Right cardiac atrium (tissue), 5 donors: ENCODE measurements at places on chromosomes 11 and 22. TPM values are rescaled to one million over a fixed set of nuclear protein-coding genes. Genes with fewer than 3 reads are reported as not detected.

- DNase-seq, result no peak
Observed at GRCh38 chr11:62105667-62106191, 18.1 kb upstream of the INCENP start.

DNA sequence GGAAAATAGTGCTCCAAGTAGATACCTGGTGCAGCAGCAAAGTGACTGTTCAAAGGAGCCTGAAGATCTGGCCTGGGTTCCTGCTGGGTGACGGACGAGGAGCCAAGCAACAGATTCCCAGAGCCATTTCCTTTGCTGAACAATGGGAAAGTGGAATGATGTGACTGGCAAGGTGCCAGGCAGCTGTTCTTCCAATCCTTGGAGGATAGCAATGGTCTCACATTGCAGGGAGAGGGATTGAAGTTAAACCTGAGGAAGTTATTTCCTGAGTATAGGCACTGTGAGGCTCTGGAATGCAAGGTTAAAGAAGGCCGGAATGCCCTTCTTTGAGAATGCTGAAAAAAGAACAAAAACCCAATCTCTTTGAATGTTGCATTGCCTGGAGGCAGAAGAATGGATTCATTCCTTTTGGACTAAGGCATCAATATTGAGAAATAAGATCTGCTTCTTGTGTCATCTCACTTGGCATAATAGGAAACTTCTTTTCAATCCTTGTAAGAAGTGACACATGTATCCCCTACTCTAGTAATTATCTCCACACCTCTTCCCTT is 223.8 kb downstream of the BLID start:
- DNase-seq, result peak; percentile 65

GRCh38 chr11:110095554-110095953 is 2.4 kb downstream of the ZC3H12C start:
- no peak for DNase-seq

DNA sequence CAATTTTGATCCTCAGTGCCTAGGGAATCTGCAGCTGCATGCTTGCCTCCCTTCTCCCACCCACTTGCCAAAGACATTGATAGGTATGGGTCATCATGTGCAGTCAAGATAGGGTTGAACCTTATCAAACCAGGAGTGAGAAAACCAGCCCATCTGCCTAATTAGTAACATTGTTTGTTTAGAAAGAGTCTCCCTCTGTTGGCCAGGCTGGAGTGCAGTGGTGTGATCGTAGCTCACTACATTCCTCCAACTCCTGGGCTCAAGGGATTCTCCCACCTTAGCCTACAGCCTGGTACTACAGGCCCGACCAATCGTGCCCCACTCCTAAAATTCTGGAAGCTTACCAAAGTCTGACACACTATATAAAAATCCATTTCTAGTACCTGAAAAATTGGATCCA is 4.6 kb downstream of the C11orf71 start:
- no peak for DNase-seq

Gene MYO18B
- 96.3 TPM for polyA plus RNA-seq

GRCh38 chr11:134125507-134125906 is 56.6 kb downstream of the JAM3 start:
- no peak for DNase-seq

Gene SPON1
- 12.6 TPM for polyA plus RNA-seq

Gene TENM4
- polyA plus RNA-seq, result 0.41 TPM

DNA sequence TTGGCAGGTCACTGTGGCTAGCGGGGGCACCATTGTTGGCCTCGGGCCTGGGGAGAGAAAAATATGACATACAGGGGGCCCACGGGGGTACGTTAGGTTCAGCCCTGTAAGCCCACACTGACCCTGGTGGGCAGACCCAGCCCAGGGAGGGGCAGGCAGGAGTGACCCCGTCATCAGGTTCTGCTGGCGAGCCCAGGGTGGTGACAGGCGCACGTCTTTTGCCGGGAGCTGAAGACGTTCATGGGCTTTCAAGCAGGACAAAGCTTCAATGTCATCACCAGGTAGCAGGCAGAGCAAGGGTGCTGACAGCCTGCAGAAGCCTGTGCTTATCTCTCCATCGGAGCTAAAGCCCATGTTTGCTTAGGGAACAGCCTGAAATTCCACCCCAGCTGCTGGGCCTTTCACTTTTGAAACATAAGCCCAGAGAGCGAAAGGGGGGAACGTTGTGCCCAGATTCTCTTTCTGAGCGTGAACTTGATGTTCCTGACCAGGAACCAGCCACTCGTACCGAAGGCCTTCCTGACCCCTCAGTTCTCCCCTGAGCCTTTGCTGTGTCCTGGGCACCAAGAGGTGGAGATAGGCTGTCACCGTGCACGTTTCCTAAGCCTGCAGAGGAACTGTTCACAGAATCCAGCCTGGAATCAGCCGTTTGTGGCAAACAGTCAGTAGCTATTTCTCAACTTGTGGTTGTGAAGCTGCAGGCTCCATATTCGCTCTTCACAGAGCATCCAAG is 74.0 kb upstream of the ATXN10 start:
- no peak for DNase-seq

Gene NXPE4
- not detected for polyA plus RNA-seq

DNA sequence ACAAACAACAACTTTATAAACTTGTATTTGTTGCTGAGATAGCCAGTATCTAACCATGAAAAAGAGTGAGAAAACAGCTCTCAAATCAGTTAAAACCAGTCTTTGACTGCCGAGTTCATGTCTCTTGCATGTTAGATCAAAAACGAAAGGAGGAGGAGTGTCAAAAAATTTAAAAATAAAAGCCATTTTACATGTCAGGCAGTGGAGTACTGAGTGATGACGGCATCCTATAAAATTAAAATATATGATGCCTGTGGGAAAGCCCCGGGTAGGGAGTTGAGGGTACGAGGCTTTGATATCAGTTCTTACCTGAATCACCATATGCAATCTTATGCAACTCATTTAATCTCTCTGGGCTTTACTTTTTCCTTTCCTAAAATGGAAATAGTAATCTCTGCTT is 117.3 kb downstream of the ETS1 start:
- no peak for DNase-seq

DNA sequence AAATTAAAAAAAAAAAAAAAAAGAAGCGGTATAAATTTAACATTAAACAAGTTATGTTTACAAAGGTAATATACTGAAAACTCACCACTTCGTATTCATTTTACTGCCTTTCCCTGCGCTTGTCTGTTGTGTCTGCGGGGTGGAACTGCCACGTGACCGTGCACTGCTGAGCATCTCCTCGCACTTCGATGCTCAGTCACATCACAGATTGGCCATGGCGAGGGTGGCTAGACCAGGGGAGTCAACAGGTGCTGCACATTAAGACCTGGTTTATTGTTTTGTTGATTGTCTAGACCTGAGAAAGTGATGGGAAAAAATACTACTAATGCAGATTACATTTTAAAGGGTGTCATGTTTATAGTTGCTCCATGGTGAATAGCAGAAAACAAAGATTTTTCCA is 22.8 kb upstream of the TUB start:
- no peak for DNase-seq

Gene IFITM10
- polyA plus RNA-seq, result 0.25 TPM

DNA sequence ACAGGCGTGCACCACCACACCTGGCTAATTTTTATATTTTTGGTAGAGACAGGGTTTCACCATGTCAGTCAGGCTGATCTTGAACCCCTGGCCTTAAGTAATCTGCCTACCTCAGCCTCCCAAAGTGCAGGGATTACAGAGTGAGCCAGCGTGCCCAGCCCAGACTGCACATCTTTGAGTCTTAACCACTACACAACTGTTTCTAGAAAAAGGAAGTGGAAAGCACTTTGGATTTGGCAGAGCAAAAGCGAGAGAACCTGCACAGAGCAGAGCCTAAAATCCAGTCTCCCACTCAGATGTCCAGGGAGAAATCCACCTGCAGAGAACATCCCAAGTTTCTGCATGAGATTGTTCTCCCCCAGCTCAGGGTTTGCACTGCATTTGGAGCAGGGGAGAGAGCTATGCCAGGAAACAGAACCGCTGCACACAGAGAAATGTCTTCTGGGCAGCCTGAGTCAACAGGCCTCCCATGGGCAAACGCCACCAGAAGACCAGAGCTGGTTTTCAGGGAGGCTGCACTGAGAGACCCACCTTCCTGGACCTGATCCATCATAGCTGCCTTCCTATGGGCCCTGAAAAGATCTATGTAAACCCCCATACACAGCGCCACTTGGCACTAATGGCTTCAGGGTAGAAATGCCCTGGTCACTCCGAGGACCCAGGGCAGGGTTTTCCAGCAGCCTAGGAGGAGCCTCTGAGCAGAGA is 54.0 kb downstream of the RPUSD4 start:
- DNase-seq, result no peak

Gene E2F8
- 2.9 TPM for polyA plus RNA-seq

- no peak for DNase-seq
Observed at GRCh38 chr11:70031631-70032469, 46.3 kb upstream of the ANO1 start.
